ENCODE measurements at places on chromosomes 4 and X.
A peak's percentile ranks its signal among the peaks of the same experiment; 100 is the strongest.

- H3K4me1 ChIP-seq: no peaks in the 10 kb centered on the region
- peaks cover 2% of the 10 kb centered on the region for H3K36me3 ChIP-seq
- H3K4me3 ChIP-seq: no peak overlapping the region
Measured at GRCh38 chr4:163195247-163195765, 28.6 kb upstream of the NAF1 start.

- no peaks in the 10 kb centered on the region for H3K27me3 ChIP-seq
- peaks cover 74% of the 10 kb centered on the region for H3K4me1 ChIP-seq
- peak overlapping the region; percentile 83 for H3K27ac ChIP-seq
- H3K4me3 ChIP-seq: peak overlapping the region; percentile 72
- peaks cover 52% of the 10 kb centered on the region for H3K36me3 ChIP-seq
Measured at GRCh38 chr4:184448821-184449220, 25.5 kb downstream of the IRF2 start.

DNA sequence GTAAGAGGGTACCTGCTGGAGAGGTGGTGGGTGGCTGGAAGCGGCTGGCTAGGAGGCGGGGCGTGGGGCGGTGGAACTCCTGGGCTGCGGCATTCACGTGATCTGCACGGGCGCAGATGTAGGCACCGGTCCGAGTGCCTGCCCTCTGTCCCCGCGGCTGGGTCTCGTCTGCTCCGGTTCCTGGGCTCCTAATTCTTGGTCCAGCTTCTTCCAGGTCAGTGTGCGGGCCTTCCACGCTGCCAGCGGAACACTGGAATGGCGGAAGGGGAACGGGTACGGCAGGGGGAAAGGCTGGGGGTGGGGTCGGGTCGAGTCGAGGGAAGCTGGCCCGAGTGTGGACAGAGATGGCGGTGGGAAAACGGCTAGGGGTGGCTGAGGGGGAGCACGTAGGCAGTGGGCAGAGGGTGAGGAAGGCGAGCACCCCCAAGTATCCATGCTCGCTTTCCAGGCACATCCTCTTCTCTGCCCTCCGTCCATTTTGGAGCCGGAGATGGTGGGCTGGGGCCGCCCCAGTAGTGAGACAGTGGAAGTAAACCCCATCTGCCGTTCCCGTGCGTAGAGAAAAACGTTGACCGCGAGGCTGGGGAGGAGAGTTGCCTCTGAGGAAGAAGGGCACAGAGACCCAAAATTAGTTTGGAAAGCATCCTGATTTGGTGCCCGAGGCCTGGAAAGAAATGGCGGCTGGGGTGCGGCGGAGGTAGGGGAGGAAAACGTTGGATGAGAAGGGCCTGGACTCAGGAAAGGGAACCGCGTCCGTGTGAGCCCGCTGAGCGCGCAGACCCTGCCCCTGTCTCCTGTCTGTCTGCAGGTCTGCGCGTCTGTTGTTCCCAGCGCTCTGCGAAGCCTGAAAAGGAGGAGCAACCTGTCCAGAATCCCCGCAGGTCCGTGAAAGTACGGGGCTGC lies at the start of gene TCEAL4:
TSS of gene TCEAL4 (plus strand) at position 105 of the 903 bp plus-strand sequence. CDS start 1,161 bp downstream, outside the sequence.
- H3K4me1 ChIP-seq: peaks cover 6% of the 10 kb centered on the region

- H3K4me3 ChIP-seq: no peak overlapping the region
- peaks cover 2% of the 10 kb centered on the region for H3K4me1 ChIP-seq
- no peak for DNase-seq
- no peaks in the 10 kb centered on the region for H3K27me3 ChIP-seq
- peaks cover 3% of the 10 kb centered on the region for H3K36me3 ChIP-seq
Measured at GRCh38 chrX:153706799-153707198, 17.4 kb downstream of the BCAP31 start.

GRCh38 chr4:188195389-188195985 lies 56.2 kb downstream of the TRIML1 start:
- no peaks in the 10 kb centered on the region for H3K36me3 ChIP-seq
- no peak overlapping the region for H3K27ac ChIP-seq
- DNase-seq: no peak
- H3K27me3 ChIP-seq: no peaks in the 10 kb centered on the region

GRCh38 chr4:182215148-182215547 lies 28.1 kb upstream of the TENM3 start:
- H3K27ac ChIP-seq: no peak overlapping the region
- no peaks in the 10 kb centered on the region for H3K36me3 ChIP-seq
- no peak for DNase-seq
- H3K4me3 ChIP-seq: no peak overlapping the region

- no peaks in the 10 kb centered on the region for H3K4me1 ChIP-seq
- H3K27me3 ChIP-seq: no peaks in the 10 kb centered on the region
- DNase-seq: no peak
Measured at GRCh38 chr4:110924761-110925160, 301.9 kb upstream of the PITX2 start.

DNA sequence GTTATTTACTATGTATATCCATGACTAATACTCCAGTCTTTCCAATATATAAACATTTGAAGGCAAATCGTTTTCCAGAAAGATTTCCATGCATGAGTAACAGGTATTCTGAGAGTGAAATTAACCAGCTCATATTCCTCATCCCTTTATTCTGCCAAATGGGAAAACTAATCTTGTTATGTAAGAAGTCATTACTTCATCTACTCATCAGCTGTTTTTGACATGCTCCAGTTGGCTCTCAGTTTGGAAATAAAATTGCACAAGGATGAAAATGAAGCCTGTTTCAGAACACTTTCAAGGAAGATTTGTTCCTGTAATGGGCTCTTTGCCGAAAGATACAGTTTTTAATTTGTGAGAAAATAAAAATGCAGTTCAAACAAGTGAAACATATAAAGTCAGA lies 121.9 kb downstream of the KCTD8 start:
- H3K27me3 ChIP-seq: no peaks in the 10 kb centered on the region
- no peaks in the 10 kb centered on the region for H3K36me3 ChIP-seq
- DNase-seq: no peak

DNA sequence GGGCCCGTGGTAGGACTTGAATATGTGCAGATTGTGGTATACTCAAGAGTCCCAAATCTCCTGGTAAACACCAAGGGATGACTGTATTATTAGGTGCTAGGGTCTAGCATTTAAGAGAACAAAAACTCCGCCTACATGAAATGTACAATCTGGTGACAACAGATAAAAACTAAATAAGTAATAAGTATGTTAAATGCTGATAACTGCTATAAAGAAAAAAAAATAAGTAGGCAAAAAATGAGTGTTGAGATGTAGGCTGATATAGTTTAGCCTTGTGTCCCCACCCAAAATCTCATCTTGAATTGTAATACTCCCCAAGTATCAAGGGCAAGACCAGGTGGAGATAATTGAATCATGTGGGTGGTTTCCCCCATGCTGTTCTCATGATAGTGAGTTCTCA lies 23.4 kb downstream of the OTUD4 start:
- H3K27me3 ChIP-seq: no peaks in the 10 kb centered on the region
- H3K36me3 ChIP-seq: peaks cover 42% of the 10 kb centered on the region
- DNase-seq: no peak
- no peak overlapping the region for H3K27ac ChIP-seq

GRCh38 chr4:141102367-141102766 lies 30.9 kb downstream of the RNF150 start:
- DNase-seq: no peak
- H3K36me3 ChIP-seq: no peaks in the 10 kb centered on the region
- no peak overlapping the region for H3K4me3 ChIP-seq
- H3K4me1 ChIP-seq: no peaks in the 10 kb centered on the region
- H3K27ac ChIP-seq: no peak overlapping the region
- H3K27me3 ChIP-seq: peaks cover 2% of the 10 kb centered on the region

- no peak for DNase-seq
- H3K4me3 ChIP-seq: no peak overlapping the region
- peaks cover 17% of the 10 kb centered on the region for H3K36me3 ChIP-seq
- H3K27me3 ChIP-seq: no peaks in the 10 kb centered on the region
- no peak overlapping the region for H3K27ac ChIP-seq
- H3K4me1 ChIP-seq: peaks cover 14% of the 10 kb centered on the region
Measured at GRCh38 chr4:38791010-38791409, 8.2 kb upstream of the TLR10 start.

- DNase-seq: no peak
- H3K36me3 ChIP-seq: peaks cover 2% of the 10 kb centered on the region
- no peaks in the 10 kb centered on the region for H3K27me3 ChIP-seq
- no peaks in the 10 kb centered on the region for H3K4me1 ChIP-seq
- H3K4me3 ChIP-seq: no peak overlapping the region
- no peak overlapping the region for H3K27ac ChIP-seq
Measured at GRCh38 chr4:113878668-113879067, 100.8 kb downstream of the ARSJ start.
